NCI-H2171 treated with DMSO at 0.1 percent for 48 hours (cell line): ENCODE measurements at places on chromosomes 3 and 15.
A peak's percentile ranks its signal among the peaks of the same experiment; 100 is the strongest.

- no peak for DNase-seq
Observed at GRCh38 chr3:168862466-168862865, 766.7 kb upstream of the GOLIM4 start.

DNA sequence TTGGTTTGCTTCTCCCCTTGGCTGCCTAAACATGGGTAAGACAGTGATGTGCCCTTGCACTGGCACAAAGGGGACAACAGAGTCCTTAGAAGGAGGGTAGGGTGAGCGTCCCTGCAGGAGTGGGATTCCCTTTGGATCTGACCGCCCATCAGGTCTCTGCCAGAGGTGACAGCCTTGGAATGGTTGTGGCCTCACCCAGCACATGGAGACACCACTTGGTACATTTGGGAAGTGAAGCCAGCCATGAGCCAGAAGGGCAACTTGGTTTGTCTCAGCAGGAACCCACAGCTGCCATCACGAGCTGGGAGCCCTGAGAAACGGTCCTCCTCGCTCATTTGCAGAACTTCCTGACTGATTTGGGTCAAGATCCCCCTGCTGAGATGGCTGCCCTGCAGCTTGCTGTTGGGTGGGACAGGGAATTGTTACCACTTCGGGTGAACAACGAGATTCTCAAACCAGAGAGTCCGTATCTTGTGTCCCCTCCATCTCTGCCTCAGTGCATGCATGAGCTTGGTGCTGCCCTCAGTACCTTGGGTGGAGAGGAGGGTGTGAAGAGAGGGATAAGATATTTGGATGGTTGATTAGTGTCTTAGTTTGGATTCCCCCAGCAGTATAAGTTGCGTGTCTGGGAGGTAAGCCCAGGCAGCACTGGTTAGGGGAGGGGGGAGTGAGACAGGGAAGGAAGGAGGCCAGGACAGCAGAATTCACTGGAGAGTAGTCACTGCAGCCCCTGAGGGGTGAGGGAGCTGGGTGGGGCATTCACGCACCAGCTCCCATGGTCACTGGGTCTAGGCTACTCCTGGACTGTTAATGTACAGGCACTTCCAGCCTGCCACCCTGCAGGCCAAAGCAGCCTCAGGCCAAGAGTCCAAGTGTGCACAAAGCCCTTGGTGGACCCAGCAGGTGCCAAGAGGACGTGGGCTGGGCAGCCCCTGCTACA is 168.8 kb upstream of the TOPAZ1 start:
- no peak for DNase-seq

- no peak for DNase-seq
Observed at GRCh38 chr15:99443768-99444446, 121.9 kb upstream of the MEF2A start.

DNA sequence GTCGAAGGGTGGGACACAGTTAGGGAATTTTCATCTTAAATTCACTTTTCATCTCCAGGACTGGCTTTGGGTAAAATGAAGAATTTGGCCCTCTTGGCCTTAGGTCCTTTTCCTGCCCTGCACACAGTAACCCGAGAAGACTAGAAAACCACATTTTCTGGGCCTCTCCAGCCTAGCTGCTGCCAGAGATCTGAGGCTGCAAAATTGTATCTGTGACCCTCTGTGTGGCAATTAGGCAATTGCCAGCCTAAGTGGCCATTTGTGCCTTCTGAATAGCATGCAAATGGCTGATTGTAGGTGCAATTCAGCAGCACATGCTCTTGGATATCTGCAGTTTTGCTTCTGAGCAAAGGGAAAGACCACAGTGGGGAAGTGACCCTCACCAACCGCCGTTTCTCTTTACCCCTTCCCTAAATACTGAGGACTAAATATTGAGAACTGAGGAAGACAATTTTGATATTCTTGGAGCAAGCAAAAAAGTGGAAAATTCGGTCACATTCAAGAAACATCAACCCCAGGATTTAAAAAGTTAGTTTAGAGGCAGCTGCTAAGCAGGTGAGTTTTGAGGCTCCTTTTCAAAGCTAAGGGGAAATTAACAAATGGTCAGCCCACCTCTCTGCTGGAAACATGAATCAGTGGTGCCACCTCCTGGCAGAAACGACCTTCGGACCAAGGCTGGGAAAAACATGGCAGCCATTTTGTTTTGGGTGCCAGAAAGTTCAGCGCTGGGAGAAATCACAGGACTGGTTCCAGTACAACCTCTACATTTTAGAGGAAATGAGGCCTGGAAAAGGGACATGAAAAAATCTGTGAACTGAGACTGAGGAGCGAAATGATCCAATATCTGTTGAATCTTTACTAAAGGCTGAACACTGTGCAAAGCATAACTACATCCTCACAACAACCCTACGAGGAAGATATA is 56.6 kb upstream of the PRTG start:
- no peak for DNase-seq

GRCh38 chr15:101306341-101307047 is 11.4 kb upstream of the SNRPA1 start:
- DNase-seq, result no peak

DNA sequence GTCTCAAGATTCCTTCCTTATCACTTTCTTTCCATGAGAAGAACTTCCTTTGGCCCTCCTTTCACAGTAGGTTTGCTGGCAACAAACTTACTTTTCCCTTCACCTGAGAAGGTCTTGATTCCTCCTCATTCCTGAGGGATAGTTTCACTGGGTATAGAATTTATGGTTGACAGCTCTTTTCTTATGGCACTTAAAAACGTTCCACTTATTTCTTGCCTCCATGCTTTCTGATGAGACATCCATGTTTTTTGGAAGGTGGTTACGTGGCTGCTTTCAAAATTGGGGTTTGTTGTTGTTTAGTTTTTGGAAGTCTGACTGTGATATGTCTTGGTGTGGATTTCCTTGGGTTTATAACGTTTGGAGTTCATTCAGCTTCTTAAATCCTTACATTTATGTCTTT is 8.2 kb upstream of the PLXNA1 start:
- no peak for DNase-seq

DNA sequence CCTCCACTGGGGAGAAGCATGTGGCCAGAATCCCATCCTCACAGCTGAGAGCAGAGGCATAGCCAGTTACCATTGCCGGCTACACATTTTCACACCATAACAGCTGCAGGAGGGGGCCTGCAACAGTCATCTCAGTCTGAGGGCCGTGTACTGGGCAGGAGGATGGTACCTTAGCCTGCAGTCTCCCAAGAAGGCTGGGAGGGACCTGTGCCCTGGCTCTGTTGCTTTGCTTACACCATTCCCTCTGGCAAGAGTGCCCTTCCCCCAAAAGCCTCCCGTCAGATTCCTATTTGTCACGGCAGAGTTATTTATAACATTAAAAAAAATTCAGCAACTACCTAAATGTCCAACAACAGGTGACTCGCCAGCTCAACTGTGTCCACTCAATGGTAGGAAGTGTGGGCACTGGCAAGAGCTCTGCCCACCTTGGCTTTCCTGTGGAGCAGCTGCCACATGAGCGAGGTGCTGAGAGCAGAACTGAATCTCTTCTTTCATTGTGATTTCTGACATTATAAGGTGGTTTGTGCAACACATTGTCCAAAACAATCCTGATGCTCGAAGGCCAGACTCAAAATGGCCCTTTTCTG is 4.4 kb downstream of the CAMKV start:
- no peak for DNase-seq

DNA sequence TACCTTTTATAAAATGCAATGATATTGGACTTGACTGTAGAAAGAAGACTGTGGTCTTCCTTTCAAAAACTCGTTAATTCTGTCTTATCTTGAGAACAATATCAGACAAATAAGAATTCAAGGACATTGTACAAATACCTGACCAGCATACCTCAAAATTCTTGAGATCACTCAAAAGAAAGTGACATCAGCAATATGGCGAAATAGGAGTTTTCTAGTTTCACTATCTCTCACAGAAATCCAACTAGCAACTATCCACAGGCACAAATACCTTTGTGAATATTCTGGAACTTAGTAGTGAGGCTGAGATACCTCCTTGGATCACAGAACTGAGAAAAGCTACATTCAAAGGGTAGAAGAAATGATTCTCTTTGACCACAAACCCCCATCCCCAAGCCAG is 419.7 kb downstream of the ZNF385D start:
- no peak for DNase-seq

GRCh38 chr3:28575746-28576613 is 227.4 kb upstream of the AZI2 start:
- peak; percentile 61 for DNase-seq

DNA sequence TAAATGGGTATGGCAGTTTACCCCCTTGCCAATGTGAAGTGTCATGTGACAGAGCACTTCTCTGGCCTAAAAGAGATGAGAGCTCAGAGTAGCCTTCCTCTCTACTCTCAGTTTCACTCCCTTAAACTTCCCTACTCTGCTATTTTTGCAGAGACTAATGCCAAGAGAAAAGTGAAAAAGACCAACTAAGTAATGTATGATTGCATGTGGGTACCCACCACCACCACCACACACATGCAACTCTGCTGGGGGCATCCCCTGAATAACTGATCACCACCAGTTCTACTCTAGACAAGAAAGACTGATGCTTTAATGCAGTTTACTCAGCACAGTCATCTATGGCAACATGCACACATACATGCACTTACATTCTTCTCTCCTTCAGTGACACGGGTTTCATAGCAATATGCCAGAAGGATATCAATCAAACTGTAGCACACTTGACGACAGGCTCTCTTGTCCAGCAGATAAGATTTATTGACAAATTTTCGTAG is 31.3 kb downstream of the SHQ1 start:
- no peak for DNase-seq

GRCh38 chr3:124916837-124917409 is 17.6 kb downstream of the MUC13 start:
- no peak for DNase-seq

DNA sequence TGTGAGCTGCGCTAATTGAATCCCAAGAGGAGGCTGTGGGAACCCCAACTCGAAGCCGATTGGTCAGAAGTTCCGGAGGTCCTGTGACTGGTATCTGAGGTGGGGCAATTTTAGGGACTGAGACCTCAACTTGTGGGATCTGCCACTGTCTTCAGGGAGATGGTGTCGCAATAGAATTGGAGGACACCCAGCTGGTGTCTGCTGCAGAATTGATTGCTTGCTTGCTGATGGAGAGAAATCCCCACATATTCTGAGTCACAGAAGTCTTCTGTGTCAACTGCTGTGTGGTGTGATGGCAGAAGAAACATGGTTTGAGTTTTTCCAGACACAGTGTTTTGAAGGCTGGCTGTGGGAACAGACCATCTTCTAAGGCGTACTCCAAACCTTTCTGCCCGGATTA is 99.7 kb upstream of the PLXNA1 start:
- no peak for DNase-seq

GRCh38 chr15:74291101-74292071 is 55.3 kb downstream of the CCDC33 start:
- peak; percentile 61 for DNase-seq

GRCh38 chr3:84110787-84111186 is 848.0 kb upstream of the CADM2 start:
- DNase-seq, result no peak

DNA sequence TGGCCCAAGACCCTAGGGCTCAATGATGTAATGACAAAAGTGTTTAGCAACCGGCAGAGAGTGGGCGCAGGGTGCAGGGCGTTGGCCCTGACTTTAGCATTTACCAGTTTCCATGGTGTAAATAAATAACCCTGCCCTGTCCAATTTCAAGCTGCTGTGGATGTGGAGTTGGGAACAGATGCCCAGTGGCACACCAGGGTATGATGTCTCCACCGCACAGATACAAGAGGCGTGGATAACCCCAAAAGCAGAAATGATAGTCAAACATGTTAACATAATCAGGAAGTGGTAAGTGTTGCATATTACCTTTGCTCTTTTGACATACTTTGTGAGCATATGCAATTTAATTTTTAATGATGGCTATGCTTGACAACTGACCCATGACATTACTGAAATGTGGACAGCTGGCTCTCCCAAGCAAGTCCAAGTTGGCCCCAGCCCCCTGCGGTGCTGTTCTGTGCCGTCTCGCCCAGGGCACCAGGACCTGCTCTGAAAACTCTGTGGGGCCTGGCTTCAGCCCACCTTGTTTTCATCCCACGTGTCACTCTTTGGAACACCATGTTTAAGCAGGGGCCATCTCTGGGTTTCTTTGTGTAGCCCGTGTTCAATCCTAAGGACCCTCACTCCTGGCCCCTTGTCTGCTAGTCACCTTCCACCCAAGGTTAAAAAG is 10.8 kb upstream of the ANPEP start:
- no peak for DNase-seq

DNA sequence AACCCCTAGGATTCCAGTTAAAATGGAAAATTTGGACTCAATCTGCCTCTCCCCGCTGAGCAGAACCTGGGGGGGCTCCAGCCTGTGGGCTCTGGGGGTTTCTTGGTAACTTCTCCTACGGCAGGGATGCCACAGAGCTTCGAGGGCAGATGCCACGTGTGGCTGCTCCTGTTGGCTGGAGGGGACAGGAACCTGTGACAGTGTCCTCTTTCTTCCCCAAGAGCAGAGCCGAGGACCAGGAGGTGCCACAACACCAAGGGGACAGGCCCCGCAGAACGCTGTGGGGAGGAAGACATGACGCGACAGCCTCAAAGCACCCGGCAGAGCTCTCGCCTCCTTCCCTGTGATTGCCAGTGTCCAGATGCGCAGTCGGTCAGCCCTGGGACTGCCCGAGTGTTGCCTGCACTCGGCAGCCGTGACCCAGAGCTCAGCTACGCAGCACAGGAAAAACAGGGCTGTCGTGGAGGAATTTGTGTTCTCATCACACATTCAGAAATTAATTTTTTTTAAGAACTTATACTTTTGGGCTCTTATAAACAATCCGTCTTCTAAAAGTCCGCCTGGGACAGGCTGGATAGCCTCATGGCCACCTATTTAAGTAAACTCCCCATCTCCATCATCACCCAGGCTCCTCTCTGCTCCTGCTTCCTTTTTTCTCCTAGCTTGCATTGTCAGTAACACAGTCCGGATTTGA is 131.9 kb upstream of the MEF2A start:
- DNase-seq, result no peak

- DNase-seq, result peak; percentile 31
Observed at GRCh38 chr3:120102232-120102631, 8.0 kb upstream of the GSK3B start.

DNA sequence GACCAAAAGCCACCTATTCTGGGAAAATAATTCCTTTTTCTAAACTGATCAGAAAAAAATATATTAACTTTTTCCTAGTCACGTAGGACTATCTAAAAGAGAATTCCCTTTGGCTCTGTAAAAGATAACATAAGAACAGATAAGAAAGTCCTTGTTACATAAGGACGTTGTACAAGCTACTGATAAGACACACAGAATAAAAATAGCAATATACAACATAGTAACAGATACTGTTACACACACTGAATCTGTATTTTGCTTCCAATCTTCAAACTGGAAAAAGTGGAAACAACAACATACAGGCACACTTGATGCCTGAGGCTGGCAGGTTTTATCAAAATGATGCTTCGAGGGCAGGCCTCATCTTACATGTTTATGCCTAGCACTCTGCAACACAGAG is 59.8 kb downstream of the SNX4 start:
- DNase-seq, result no peak
